ENCODE measurements at places on chromosomes 7 and 10.

DNA sequence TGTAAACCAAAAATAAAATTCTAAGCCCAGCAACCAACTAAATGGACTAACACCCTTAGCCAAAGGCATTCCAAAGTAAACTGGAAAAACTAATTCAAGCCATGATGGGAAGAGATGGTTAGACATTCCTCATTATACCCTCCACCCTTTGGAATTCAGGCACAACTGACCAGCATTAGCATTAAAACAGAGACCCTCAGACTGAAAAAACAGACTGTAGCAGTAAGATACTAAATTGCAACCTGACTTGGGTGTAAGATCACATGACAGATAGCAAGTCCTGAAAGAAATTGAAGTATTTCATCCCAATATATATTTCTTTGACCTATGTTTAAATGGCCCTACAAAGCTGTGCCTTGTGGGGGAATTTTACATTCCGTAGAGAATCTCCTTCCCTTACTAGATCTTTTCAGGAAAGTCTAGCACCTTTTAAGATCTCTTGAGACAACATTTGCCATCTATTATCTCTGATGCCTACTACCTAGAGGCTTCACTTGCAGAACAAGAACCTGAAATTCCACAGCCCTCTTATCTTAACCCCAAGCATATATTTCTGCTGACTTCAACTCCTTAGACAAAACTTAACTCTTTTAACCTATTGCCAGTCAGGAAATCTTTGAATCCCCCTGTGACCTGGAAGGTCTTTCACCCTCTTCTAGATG is 750.2 kb upstream of the IGFBP3 start:
- DNase-seq, result no peak

DNA sequence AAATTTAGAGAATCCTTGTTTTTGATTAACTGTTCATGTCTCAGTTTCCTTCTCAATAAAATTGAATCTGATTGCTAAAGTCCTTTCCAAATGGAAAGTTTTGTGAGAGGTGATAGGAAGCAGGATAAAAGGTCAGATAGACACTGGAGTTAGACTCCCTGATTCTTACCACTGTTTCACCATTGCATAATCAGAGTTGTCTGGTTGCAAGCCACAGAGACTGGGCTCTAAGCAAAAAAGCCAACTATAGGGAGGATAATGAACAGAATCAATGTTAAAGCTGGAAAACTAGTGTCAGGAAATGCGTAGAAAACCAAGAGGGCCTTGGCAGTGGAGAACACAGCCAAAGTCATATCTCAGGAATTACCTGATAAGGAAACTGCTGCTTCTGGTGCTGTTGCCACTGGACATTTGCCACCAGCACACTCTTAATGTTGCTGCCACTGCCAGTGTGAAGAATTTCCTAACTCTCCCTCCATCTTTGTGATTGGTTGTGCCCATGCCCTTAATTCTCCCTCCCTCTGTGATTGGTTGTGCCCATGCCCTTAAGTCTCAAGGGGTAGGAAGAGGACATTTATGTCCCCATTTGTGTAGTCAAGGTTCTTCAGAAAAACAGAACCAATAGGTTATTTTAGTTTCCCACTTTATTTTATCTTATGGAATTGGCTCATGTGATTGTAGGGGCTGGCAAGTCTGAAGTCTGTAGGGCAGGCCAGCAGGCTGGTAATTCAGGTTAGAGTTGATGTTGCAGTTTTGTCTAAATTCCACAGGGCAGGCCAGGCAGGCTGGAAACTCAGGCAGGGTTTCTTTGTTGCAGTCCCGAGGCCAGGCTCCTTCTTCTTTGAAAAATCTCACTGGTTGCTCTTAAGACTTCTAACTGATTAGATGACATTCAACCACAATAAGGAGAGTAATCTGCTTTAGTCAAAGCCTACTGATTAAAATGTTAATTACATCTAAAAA is 639.0 kb downstream of the REEP3 start:
- no peak for DNase-seq

DNA sequence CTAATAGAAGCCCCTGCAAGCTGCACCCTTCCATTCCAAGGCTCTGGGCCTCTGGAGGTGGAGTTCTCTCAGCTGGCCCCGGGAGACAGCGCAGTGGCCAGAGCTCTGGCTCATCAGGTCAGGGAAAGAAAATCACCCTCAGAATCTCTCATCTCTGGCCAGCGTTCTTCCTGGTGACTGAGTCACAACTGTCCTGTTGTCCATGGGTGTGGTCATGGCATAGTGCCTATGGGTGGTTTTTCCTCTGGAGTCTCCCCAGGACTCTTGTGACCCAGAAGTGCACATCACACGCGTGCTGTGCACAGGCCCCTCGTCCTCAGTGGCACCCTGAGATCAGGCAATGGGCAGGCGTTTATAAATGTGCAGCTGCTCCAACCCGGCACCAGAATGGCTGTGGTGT is 27.4 kb upstream of the FXYD4 start:
- no peak for DNase-seq

- DNase-seq, result no peak
Measured at GRCh38 chr10:128861018-128861901, 605.8 kb upstream of the MGMT start.

GRCh38 chr10:72044417-72045041 is 43.8 kb downstream of the SPOCK2 start:
- DNase-seq, result no peak

DNA sequence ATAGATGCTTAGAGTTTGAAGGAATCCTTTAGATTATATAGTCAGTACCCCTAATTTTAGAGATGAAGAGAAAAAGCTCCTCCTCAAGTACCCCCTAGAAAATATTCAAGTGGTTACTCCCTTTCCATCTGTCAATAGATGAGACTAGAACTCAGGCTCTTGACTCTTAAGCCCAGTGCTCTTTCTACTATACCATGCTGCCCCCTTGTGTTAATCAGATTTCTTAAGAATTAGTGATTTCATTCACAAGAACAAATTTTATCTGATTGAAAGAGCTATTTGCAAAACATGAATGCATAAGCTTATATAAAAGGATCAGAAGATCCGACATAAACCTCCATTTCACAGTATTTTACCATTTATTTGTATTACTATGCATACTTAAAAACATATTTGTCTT is 179.3 kb downstream of the TFEC start:
- peak; percentile 80 for DNase-seq

- no peak for DNase-seq
Measured at GRCh38 chr7:4006687-4007086, 675.4 kb upstream of the FOXK1 start.

DNA sequence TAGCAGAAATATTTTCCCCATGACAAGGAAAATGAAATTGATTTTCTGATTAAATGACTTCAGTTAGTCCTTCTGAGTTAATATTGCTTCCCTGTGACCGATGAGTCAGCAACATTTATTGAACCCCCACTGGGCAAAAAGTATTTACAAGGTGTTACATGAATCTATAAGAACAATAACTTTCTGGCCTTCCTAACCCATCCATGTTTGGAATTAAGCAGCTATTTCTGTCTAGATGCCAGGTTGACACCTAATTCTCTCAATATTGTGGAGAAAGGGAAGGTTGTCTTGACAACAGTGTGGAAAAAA is 112.9 kb upstream of the JAZF1 start:
- DNase-seq, result no peak

GRCh38 chr10:116761883-116762282 is 19.5 kb upstream of the HSPA12A start:
- no peak for DNase-seq

DNA sequence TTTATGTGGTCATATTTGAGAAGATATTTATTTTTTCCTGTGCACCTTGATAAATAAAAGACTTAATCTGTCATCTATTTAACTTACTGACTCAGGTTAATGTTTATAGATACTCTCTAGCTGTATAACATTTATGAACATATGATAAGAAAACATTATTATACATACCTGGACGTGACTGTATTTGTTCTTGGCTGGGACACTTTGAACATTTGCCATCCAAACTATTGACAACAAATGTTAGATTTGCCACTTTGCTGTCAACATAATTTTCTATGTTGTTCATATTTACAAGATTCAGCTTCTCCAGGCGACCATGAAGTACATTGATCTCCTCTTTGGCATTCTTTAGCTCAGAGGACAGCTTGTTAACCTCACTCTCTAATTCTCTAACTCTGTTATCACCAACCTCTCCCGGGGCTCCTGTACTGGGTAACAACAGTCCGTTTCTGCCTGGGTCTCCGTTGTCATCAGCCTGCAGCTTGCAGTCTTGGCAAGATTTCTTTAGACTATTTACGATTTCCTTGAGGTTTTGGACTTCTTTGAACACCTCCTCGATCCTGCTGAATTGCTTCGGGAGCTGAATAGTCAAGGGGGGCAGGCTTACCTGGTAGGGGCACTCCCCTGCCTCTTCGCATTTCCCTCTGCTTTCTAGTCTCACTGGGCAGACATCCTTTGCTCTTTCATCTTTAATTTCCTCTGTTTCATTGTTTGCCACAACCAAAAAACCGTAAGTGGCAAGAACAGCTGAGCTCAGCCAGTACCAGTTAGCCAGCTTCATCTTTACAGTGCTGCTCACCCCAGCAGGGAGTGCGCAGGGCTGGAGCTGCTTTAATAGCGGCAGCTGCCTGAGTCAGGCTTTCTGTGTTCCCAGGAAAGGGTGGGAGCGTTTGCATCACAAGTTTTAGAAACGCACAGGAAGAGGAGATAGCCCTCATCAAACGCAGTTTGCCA is at the start of gene FGL2:
FGL2 (minus strand) TSS at position 807 of the 954 bp plus-strand sequence; CDS start at position 781, 26 bp downstream.
- no peak for DNase-seq

DNA sequence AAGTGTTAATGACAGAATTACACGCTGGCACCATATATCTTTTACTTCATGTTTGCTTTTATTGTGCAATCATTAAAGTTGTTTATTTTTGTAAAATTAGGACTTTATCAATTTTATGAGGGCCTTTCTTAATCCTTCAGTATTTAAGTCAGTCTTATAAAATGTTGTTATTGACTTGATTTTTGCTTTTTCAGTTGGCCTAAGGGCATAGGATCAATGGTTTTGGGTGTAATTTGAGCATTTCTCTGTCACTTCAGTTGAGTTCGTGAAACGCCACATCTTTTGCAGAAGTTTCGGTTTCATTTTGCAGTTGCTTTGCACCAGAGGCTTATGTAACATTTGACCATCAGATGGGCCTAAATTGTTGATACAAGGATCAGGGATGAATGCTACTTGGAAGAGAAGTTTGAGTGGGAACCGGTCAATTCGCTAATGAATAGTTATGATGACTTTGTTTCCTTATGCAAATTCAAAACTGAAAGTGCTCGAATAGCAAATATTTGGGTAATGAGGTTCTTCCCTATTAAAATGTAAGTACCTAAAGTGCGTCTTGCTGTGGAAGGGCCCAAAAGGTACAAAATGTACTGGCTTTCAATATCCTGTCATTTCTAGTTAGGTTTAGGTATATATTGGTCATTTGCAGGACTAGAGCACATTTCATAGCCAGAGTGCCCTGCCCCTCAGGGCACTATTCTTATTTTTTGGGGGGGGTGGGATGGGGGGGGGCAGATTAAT is 340.9 kb downstream of the LRMDA start:
- DNase-seq, result no peak

GRCh38 chr10:52027055-52027705 is 286.9 kb upstream of the DKK1 start:
- DNase-seq, result no peak

- DNase-seq, result no peak
Measured at GRCh38 chr7:130187360-130187759, 17.8 kb downstream of the TMEM209 start.

GRCh38 chr10:36057180-36057579 is 415.1 kb upstream of the FZD8 start:
- no peak for DNase-seq

DNA sequence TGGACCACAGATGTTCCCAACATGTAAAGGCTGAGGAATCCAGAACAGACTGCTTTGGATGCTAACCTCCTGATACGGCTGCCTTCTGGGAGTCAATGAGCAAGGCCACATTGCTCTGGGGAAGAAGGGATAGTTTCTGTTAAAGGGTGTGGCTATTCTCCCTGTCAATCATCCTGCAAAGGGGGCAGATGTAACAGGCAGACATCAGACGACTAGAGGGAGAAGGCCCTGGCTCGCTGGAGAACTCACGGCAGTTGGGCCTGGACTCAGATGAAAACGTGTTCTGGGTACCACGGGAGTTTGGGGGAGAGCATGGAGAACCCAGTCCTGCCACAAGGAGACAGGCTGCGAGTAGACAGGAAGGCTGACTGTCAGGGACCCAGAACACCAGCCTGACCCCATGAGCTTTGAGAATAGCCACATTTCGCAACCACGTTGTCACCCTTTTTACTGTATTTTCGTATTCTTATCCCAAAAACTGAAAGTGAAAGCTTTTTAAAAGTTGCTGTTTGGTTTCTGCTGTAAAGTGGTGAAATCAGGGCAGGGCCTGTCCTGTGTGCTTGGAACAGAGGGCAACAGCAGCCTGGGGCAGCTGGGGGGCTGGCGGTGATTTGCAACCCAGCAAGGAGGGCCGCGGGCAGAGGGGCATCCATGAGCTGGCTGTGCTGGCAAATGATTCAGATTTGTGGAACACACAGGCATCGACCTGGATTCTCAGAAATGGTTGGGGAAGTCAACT is 95.3 kb downstream of the MYOF start:
- DNase-seq, result no peak

DNA sequence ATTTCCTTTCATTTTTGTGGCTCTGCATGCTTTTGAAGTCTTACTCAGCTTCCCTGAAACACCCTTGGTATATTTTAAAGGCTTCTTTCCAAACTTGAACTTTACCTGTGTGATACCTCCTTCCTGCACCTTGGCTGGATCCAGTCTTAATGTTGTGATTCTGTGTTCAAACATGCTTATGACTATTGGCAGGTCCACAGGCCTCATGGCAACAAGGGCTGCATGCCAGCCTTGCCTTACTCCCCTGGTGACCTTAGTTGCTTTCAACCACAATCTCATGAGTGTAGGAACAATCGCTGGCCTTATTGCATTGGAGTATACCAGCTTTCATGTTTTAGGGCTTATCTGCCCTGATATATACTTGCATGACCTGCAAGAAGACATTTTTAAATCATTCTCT is 238.7 kb downstream of the KIF20B start:
- DNase-seq, result no peak

DNA sequence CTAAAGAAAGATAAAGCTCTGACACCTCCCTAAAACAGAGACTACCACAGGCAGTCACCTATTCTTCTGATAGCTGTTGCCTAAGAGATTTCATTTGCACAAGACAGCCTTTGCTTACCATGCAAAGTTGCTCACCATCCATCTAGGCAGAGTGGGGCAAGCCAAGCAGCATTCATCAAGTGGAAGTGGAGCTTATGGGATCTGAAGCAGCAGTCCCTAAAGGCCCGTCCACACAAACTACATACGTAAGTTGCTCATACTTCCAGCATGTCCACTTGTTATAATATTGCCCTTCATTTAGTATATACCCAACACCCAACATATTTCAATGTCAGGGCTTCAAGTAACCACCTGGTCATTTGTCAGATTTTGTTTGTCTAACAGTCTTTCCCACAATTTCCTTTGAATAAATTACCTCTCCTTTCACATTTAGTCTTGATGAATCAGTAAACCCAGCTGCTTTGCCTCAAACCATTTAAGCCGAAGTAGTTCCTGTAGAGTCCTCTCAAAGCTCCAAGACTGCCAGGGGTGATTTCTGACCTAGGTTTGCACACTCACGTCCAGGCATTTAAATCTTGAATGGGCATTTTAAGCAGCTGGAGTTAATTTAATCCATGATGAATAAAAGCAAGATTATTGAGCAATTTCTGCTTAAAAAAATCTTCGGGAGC is 67.9 kb downstream of the ATAD1 start:
- no peak for DNase-seq

- DNase-seq, result peak; percentile 32
Measured at GRCh38 chr10:102596506-102596971, 47.7 kb upstream of the TRIM8 start.

- DNase-seq, result no peak
Measured at GRCh38 chr10:102393411-102394078, 2.0 kb upstream of the NFKB2 start.

- no peak for DNase-seq
Measured at GRCh38 chr10:1360558-1361164, 304.5 kb downstream of the WDR37 start.

GRCh38 chr10:22346096-22346661 is 883 bp downstream of the SPAG6 start:
- no peak for DNase-seq
